ENCODE measurements at places on chromosomes 12 and 14.

GRCh38 chr12:12396694-12397093 lies 39.8 kb downstream of the BORCS5 start:
- no peak for DNase-seq

GRCh38 chr14:59116984-59117415 lies 71.5 kb upstream of the DAAM1 start:
- DNase-seq: no peak

DNA sequence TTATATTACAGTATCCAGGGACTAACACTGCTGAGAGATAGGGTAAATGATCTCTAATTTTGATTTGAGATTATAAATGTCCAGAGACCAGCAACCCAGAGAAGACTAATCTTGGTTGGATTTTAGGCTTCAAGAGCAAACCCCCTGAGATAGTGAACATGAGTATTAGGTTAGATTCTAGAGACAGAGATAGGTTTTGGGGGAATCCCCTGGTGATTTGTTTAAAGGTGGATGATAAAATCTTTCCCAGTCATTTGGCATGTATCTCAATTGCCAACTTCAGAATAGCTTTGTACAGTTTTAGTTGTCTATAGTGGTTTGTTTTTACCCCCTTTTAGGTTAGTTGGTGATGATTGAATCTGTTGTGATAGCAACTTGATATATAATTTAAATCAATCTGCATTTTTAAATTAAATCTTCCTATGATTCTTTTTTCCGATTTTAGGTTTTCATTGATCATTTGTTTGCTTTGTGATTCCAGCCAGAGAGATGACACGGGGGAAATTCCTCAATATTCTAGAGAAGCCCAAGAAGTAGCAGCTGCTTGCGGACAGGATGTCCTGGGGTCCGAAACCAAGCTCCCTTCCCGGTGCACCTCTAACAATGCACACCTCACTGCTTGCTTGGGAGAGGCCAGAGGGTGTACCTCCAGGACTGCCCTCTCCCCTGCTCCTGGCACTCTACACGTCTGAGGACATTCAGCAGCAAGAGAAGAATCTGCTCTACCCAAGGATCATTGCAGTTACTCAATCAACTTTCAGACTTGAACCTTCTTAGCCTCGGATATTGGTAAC lies 40.6 kb upstream of the VSX2 start:
- DNase-seq: no peak

DNA sequence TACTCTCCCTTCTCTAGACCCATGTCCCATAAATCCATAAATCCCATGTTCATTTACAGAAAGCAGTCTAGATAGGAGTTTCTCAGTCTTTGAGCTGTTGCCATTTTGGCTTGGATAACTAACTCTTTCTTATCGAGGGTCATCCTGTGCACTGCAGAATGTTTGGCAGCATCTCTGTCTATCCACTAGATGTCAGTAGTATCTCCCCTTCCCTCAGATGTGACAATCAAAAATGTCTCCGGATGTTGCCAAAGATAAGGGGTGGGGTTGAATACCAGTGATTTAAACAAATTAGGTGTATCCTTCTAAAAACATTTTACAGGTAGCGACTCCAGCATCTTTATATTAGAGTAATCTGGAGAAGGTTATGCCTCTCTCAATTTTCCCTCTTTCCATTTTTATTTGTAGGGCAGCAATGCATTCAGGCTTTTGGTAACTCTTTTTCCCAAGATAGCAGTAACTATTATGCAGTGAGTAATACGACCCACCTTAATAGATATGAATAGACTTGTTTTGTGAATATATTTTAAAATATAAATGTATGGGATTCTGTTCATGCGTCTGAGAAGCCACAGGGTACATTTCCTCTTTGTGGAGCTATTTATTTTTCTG lies 100.7 kb downstream of the LRRK2 start:
- DNase-seq: no peak

DNA sequence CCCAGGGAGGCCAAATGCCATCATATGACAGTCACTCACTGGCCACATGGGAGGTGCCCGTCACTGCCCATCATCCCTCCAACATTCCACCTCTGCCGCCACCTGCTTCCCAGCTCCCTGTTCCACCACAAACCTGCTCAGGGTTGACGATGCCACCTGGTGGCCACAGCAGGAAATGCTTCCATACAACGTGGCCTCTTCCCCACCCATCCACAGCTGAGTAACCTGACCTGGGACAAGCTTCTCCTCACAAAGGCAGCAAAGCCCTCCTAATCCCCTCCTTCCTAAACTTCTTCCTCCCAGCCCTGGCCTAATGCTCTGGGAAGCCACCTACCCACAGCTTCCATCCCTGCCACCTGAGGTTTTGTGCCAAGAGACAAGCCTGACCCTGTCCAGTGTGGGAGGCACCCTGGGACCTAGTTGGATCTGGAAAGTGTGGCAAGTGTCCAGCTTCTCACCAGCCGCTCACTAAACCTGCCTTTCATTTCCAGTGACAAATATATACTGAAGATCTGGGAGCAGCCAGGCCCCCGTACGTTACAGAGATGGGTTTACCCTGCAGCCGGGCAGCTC lies 4.3 kb downstream of the DEGS2 start:
- DNase-seq: no peak

DNA sequence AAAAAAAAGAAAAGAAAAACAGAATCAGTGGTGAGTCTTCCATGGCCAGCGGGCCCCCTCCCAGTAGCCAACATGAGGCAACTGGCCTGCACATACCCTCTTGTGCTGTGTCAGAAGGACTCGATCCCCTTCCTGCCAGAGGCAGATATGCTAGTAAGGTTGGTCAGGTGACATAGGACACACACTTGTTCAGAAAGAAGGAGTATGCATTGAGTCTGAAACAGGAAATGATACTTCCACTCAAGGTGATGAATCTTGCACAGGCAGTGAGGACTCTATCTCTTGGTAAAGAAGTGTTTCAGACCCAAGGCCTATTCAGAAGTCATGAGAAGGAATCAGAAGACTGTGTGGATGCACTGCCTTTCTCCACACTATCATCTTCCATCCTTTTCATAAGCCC lies 269.7 kb upstream of the FAR2 start:
- DNase-seq: no peak

GRCh38 chr12:132726386-132726785 lies 15.7 kb downstream of the PGAM5 start:
- DNase-seq: no peak

Data from stimulated activated CD8-positive, alpha-beta memory T cell treated with anti-CD3 and anti-CD28 coated beads, Interleukin-7, amount 100 ng/mL, for 1 hour (primary cell).